ENCODE measurements at places on chromosomes 7 and 10. TPM values are rescaled to one million over a fixed set of nuclear protein-coding genes. Genes with fewer than 3 reads are reported as not detected.

The OR2A42 gene
- total RNA-seq: not detected

The KAZALD1 gene
- 1.9 TPM for total RNA-seq

The LDB3 gene
- not detected for total RNA-seq

The MKI67 gene
- 141 TPM for total RNA-seq

DNA sequence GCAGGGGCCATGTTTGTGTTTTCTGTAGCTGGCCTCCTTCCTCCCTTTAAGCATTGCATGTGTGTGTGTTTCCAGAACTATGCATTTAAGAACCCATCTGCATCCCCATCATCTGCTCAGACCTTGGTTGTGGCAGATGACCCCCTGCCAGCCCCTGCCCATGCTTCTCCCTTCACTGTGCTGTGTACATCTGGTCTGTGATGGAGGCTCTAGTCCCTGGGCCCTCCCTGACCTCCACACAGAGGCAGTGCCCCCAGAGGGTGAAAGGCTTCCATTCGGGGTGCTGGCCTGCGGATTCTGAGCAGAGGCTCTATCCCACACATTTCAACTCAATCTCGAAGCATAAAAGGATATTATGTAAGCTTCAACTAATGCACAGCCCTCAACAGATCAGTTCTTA is 89.4 kb downstream of the TACC2 start:
- H3K4me3 ChIP-seq: no peak overlapping the region
- H3K4me1 ChIP-seq: no peaks in the 10 kb centered on the region
- H3K27ac ChIP-seq: no peak overlapping the region
- no peak for DNase-seq
- no peaks in the 10 kb centered on the region for H3K36me3 ChIP-seq
- no peaks in the 10 kb centered on the region for H3K27me3 ChIP-seq

DNA sequence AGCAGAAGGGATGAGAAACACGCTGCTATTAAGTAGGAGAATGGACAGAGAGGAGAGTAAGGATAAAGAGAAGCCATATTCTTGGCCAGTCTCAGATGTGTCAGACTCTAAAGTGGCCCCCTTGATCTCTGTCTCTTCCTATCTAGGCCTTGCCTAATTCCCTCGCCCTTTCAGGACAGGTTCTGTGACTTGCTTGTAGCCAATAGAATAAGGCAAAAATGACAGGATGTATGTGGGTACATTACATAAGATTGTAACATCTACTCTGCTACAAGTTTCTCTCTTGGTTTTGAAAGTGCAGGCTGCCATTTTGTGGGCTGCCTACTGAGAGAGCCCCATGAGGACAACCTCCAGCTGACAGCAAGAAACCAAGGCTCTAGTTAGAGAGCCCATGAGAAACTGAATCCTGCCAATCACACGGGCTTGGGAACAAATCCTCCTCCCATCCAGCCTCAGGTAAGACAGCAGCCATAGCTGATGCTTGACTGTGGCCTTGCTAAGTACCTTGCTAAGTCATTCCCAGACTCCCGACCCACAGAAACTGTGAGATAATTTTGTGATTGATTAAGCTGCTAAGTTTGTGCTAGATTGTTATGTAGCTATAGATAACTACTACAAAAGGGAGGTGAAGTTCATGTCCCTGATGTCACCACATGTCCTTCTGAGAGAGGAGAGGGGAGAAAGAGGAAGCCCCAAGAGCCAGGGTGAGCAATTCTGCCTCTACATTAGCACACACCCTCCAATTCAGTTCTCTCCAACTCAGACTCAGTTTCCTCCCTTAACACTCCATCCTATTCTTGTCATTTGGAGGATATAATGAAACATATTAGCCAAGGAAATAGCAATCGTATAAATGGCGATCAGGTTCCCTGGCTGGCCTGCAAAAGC is 185.5 kb downstream of the SGMS1 start:
- H3K27ac ChIP-seq: peak overlapping the region; percentile 60
- H3K36me3 ChIP-seq: peaks cover 10% of the 10 kb centered on the region
- DNase-seq: no peak
- peaks cover 30% of the 10 kb centered on the region for H3K4me1 ChIP-seq
- no peaks in the 10 kb centered on the region for H3K27me3 ChIP-seq
- peak overlapping the region; percentile 8 for H3K4me3 ChIP-seq

DNA sequence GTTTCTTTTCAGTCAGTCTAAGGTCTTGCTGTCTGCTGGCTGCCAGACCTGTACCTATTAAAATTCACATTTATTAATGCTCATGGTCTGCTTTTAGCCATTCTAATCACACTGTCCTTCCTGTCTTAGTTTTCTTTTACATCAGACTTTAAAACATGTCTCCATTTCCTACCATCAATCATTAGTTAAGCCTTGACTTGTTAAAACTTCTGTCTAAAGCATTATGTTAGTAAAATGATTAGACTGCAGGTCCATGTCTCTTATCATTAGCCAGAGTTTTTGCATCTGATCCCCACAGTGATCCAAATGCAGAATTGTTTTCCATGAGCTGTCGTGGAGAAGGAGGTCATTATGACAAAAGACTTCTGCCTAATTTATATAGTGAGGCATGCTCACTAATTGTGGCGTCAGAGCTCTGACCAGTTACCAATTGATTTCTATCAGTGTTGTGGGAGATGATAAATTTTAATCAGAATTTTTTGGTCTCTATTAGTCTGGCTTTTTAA is 226.5 kb downstream of the DKK1 start:
- no peak for DNase-seq
- H3K27me3 ChIP-seq: no peaks in the 10 kb centered on the region
- no peak overlapping the region for H3K27ac ChIP-seq
- no peaks in the 10 kb centered on the region for H3K36me3 ChIP-seq

The GLRX3 gene
- total RNA-seq: 95.0 TPM

DNA sequence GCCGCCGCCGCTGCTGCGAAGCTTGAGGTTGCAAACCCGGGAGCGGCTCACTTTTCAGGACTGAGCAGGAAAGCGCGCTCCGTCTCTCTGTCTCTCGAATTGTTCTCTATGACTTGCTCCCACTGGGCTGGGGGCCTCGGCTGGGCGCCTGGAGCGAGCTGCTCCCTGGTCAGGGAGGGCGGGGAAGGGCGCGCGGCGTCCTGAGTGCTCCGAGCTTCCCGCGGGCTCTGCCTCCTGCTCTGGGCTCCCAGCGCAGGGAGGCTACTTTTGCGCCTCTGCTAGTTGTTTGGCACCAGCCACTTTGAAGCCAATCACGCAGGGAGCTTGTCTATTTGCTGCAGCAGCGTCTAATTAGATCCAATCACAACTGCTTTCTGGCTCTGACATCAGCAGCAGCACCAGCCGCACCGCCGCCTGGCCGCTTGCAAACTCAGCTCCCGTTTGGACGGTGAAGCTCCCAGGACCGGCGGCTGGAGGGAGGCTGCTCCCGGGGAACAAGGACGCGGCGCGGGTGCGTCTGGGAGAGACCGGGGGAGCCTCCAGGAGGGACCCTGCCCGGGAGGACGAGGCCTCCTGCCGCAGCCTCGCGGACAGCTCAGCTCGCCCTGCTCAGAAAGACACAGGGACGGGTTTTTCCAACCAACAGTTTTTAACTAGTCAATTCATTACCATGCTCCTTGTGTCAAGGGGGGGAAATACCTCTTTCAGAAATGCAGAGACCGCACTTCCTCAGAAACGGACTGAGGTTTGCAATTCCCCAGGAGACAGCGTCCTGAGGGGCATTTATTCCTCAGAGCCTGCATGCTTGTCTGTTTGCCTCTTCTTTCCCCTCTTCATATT is at the start of gene ADARB2:
ADARB2 (minus strand) TSS at position 304 of the 840 bp plus-strand sequence.
- H3K4me1 ChIP-seq: no peaks in the 10 kb centered on the region
- no peaks in the 10 kb centered on the region for H3K36me3 ChIP-seq
- no peak within 1 kb of the TSS for H3K4me3 ChIP-seq

GRCh38 chr7:114865564-114865963 is 56.3 kb upstream of the MDFIC start:
- H3K36me3 ChIP-seq: no peaks in the 10 kb centered on the region
- DNase-seq: peak; percentile 74
- H3K27me3 ChIP-seq: peaks cover 5% of the 10 kb centered on the region

DNA sequence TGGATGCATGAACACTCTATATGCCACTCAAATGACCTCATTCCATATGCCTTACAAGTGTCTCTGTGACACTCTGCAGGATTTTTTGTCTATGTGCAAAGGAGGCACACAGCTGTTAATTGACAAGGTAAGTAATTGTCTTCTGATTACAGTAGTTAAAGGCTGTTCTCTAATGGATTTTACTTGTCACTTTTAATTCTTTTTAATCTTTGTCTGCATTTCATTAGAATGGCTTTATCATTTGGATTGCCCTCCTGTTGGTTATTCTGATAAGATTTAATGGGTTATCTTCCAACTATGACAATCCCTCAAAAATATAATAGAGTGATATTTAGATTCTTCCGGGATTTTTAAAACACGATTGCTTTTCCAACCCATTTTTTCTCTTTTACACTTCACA is 290.0 kb upstream of the TEX47 start:
- H3K27me3 ChIP-seq: no peaks in the 10 kb centered on the region
- no peak for DNase-seq
- no peak overlapping the region for H3K4me3 ChIP-seq
- H3K36me3 ChIP-seq: no peaks in the 10 kb centered on the region
- H3K4me1 ChIP-seq: no peaks in the 10 kb centered on the region

The WIPF3 gene
- total RNA-seq: not detected

DNA sequence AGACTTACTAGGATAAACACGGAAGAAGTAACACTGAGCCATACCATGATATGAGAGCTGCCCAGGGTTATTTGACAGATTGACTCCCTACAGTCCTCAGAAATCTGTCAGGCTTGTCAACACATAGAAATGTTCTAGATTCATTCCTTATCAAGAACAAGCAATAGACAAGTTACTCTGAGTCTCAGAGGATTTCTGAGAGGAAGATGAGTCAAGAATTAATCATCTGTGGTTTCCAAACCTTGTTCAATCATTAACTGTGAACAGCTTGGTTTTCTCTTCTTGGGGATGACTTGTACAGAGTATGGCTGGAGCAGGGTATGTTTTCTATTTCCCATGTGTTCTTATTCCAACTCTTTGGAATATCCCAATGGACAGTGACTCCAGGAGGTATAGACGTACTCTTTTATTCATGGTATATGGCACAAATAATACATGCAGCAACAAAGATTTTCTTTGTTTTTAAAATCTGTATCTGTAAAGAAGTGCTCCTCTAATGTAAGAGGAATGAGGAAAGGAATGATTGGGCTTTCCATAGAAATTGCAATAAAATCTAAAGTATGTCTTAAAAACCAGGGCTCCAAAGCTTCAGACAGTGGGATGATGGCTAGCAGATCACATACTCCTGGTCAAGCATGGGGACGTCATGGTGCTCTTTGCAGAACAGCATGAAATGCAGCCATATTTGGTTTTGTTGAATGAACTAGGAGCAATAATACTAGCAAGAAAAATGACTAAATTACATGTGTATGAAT is 11.9 kb upstream of the SFR1 start:
- H3K27me3 ChIP-seq: peaks cover 12% of the 10 kb centered on the region
- H3K4me3 ChIP-seq: no peak overlapping the region
- no peak overlapping the region for H3K27ac ChIP-seq
- DNase-seq: no peak
- H3K36me3 ChIP-seq: no peaks in the 10 kb centered on the region

The STOX1 gene
- 0.50 TPM for total RNA-seq

GRCh38 chr7:28573059-28573553 is 160.8 kb downstream of the CREB5 start:
- H3K27ac ChIP-seq: no peak overlapping the region
- no peaks in the 10 kb centered on the region for H3K36me3 ChIP-seq
- no peak for DNase-seq
- H3K4me1 ChIP-seq: no peaks in the 10 kb centered on the region
- no peak overlapping the region for H3K4me3 ChIP-seq

The DPY19L1 gene
- total RNA-seq: 30.9 TPM

GRCh38 chr7:129830949-129831348 is 121.8 kb downstream of the UBE2H start:
- H3K4me3 ChIP-seq: no peak overlapping the region
- no peaks in the 10 kb centered on the region for H3K36me3 ChIP-seq
- peaks cover 14% of the 10 kb centered on the region for H3K4me1 ChIP-seq
- H3K27ac ChIP-seq: no peak overlapping the region
- no peaks in the 10 kb centered on the region for H3K27me3 ChIP-seq
- DNase-seq: no peak

The ABCB1 gene
- total RNA-seq: 15.1 TPM

DNA sequence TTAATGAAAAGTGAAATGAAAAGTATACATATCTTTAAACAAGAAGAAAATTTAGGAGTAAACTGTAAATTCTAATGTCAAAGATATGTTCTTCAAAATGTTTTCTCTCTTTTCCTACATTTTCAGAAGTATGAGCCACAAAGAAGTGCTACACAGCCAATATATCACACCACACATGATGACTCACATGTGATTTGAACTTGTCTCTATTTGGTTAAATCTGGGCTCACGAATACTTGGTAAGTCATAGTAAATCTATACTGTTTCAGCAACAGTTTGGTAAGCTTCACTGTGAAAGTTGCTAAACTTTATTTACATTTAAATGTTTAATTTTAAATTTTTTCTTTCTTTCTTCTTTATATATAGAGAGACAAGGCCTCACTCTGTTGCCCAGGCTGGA is 380.6 kb upstream of the IGFBP3 start:
- H3K36me3 ChIP-seq: peaks cover 9% of the 10 kb centered on the region
- peaks cover 7% of the 10 kb centered on the region for H3K27me3 ChIP-seq
- no peaks in the 10 kb centered on the region for H3K4me1 ChIP-seq

The LFNG gene
- 89.8 TPM for total RNA-seq

DNA sequence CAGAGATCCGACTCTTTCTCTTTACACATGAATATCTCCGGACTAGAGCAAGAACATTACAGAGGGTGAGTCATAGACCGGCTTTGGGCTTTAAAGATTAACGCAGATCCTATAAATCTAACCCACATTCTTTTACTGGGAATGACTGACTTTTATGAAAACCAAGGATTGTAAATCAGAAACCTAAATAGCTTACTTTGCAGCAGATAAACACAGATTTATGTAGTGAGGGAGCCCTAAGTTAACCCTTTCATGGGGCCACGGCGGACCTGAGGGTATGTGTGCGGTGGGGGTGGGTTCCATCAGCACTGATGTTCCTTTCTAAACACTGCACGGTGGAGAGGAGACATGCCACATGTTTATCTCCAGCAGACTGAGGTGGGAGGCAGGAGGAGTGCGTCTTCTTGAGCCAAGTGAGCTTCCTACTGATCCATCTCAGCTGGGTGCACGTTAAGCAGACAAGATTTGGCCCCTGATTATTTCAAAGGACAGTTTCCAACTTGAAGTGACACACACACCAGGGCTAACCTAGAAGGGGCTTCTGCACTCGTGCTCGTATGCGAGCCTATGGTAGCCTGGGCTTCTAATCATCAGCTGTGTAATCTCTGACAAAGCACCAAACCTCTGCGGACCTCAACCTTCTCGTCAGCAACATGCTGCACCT is 127.6 kb downstream of the WDR11 start:
- peaks cover 39% of the 10 kb centered on the region for H3K27me3 ChIP-seq
- no peak overlapping the region for H3K4me3 ChIP-seq
- DNase-seq: no peak

The NPTX2 gene
- total RNA-seq: 0.20 TPM

The KIAA1217 gene
- 1.0 TPM for total RNA-seq

GRCh38 chr10:58275261-58275660 is 6.3 kb downstream of the CISD1 start:
- peaks cover 9% of the 10 kb centered on the region for H3K4me1 ChIP-seq
- H3K4me3 ChIP-seq: no peak overlapping the region
- H3K36me3 ChIP-seq: peaks cover 4% of the 10 kb centered on the region
- H3K27me3 ChIP-seq: no peaks in the 10 kb centered on the region
- no peak overlapping the region for H3K27ac ChIP-seq

The NAT16 gene
- total RNA-seq: not detected

The CAMK2B gene
- not detected for total RNA-seq
